ENCODE measurements at places on chromosomes 5 and 9. TPM values are rescaled to one million over a fixed set of nuclear protein-coding genes. Genes with fewer than 3 reads are reported as not detected.
A peak's percentile ranks its signal among the peaks of the same experiment; 100 is the strongest.

- no peak overlapping the region for H3K4me3 ChIP-seq
- H3K27ac ChIP-seq = no peak overlapping the region
- no peak for DNase-seq
These were observed 53.6 kb downstream of the RASGEF1C start for GRCh38 chr5:180155365-180155926.

Gene PCDHAC1
- total RNA-seq = 0.50 TPM

DNA sequence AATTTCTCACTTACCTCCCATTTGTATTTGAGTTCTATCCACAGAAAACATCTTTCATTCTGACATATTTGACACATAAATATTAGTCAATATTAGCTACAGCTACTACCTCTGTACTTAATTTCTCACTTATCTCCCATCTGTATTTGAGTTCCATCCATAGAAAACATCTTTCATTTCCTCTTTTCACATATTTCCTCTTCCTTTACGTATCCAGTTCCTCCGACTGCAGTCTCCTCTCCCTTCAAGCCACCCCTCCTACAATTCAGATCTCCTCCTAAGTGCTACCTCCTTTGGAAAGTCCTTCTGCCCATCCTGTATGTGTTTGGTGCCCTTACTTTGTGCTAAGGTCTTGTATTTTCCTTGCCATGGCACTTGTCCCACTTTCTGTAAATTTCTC, 1.6 kb downstream of the SREK1IP1 start:
- H3K27me3 ChIP-seq = no peaks in the 10 kb centered on the region
- no peak for DNase-seq
- no peaks in the 10 kb centered on the region for H3K36me3 ChIP-seq
- peak overlapping the region; percentile 75 for H3K4me3 ChIP-seq
- H3K27ac ChIP-seq = no peak overlapping the region
- H3K4me1 ChIP-seq = peaks cover 11% of the 10 kb centered on the region

Gene CBY3
- 0.65 TPM for total RNA-seq

GRCh38 chr5:147954971-147955370, 48.6 kb upstream of the C5orf46 start:
- H3K4me3 ChIP-seq = no peak overlapping the region
- DNase-seq = no peak
- H3K36me3 ChIP-seq = no peaks in the 10 kb centered on the region
- H3K27me3 ChIP-seq = no peaks in the 10 kb centered on the region
- H3K4me1 ChIP-seq = no peaks in the 10 kb centered on the region

GRCh38 chr5:63025679-63026078, 447.1 kb downstream of the LRRC70 start:
- no peak overlapping the region for H3K4me3 ChIP-seq
- no peak overlapping the region for H3K27ac ChIP-seq
- no peaks in the 10 kb centered on the region for H3K27me3 ChIP-seq
- H3K36me3 ChIP-seq = no peaks in the 10 kb centered on the region

GRCh38 chr9:87872079-87872624, 10.5 kb upstream of the SPATA31E1 start:
- H3K4me3 ChIP-seq = no peak overlapping the region
- DNase-seq = no peak
- no peaks in the 10 kb centered on the region for H3K36me3 ChIP-seq
- H3K4me1 ChIP-seq = no peaks in the 10 kb centered on the region
- H3K27ac ChIP-seq = no peak overlapping the region

All from ovary (tissue), 10 donors.